Thymus (tissue), 14 donors: ENCODE measurements at places on chromosomes 12 and 14. TPM values are rescaled to one million over a fixed set of nuclear protein-coding genes. Genes with fewer than 3 reads are reported as not detected.

Gene RPS26
- polyA plus RNA-seq: 2,654 TPM

DNA sequence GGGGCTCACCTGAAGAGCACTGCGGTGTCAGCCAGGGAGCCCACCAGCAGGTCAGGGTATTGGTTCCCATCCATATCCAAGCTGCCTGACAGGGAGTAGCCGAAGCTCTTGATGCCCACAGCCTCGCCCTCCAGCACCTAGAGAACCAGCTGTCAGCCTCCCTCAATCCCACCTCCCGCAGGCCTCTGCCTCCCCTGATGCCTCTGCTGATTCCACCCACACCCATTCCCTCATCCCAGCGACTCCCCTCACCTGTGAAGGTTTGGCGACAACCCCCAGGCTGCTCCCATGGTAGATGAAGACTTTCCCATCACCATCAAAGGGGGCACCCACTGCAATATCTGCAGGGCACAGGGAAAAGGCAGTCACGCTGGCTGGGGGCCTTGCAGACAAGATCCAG is 10.0 kb downstream of the ITGA7 start:
- H3K27me3 ChIP-seq: peaks cover 4% of the 10 kb centered on the region
- H3K36me3 ChIP-seq: no peaks in the 10 kb centered on the region
- no peak overlapping the region for H3K27ac ChIP-seq

Gene KRT73
- 1.9 TPM for polyA plus RNA-seq

DNA sequence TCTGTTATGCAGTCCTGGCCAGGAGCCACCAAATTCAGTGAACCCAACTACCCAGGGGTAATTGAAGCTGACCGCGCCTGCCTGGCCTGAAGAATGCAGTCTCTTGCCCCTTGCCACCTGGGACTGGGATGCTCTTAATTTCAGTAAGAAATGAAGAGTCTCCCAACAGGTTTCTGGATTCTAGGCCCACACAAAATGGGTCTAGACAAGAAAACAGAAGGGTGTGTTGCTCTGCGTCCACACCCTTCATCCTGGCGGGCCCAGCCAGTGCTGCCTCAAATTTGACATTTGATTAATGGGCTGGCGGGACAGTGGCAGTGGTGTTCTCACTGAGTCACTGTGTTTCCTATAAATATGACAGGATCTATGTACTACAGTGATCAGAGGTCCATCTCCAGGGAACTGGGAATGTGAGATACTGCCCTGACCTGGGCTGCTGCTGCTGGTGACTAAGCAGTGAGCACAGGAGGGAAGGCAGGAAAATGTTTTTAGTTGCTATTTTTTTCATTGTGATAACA is 6.5 kb downstream of the TMEM253 start:
- DNase-seq: no peak
- no peaks in the 10 kb centered on the region for H3K27me3 ChIP-seq
- H3K4me1 ChIP-seq: peaks cover 30% of the 10 kb centered on the region
- H3K4me3 ChIP-seq: no peak overlapping the region
- no peak overlapping the region for H3K27ac ChIP-seq
- H3K36me3 ChIP-seq: no peaks in the 10 kb centered on the region

GRCh38 chr12:54432815-54433164 is 13.7 kb upstream of the ITGA5 start:
- DNase-seq: no peak
- H3K27me3 ChIP-seq: no peaks in the 10 kb centered on the region
- H3K4me3 ChIP-seq: no peak overlapping the region
- no peaks in the 10 kb centered on the region for H3K4me1 ChIP-seq

DNA sequence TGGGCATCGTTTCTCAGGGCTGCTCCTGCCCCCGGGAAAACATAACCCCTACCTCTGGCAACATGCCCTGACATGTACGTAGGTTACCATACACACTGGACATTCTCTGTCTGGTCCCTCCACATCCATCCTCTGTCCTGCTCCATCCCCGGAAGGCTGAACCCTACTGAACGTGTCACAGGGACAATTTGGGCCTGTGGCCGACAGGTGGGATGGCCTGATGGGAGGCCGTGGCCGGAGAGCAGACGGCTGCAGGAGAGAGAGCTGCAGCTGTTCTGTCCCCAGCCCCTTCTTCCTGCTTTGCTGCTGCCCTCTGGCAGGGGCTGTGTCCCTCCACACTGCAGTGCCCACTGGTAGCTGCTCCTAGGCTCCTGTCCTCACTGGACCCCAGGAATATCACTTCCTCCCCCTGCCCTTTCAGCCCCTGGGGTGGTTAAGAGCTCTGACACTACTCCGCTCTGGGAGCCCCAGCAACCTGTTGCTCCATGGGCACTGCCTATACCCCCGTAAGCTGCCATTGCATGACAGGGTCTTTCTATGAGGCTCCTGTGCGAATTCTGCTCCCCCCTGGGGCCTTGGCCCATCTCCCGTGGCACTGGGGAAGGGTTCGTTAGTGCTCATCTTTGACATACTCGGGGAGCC is 125.6 kb downstream of the RBM19 start:
- no peak overlapping the region for H3K27ac ChIP-seq
- peaks cover 11% of the 10 kb centered on the region for H3K36me3 ChIP-seq
- H3K4me3 ChIP-seq: no peak overlapping the region
- H3K4me1 ChIP-seq: peaks cover 5% of the 10 kb centered on the region

GRCh38 chr14:35220920-35221319 is 71.3 kb upstream of the PSMA6 start:
- no peak for DNase-seq
- no peaks in the 10 kb centered on the region for H3K4me1 ChIP-seq
- H3K36me3 ChIP-seq: peaks cover 9% of the 10 kb centered on the region
- H3K27me3 ChIP-seq: no peaks in the 10 kb centered on the region
- H3K4me3 ChIP-seq: no peak overlapping the region
- H3K27ac ChIP-seq: no peak overlapping the region

Gene POTEG
- polyA plus RNA-seq: 0.02 TPM

DNA sequence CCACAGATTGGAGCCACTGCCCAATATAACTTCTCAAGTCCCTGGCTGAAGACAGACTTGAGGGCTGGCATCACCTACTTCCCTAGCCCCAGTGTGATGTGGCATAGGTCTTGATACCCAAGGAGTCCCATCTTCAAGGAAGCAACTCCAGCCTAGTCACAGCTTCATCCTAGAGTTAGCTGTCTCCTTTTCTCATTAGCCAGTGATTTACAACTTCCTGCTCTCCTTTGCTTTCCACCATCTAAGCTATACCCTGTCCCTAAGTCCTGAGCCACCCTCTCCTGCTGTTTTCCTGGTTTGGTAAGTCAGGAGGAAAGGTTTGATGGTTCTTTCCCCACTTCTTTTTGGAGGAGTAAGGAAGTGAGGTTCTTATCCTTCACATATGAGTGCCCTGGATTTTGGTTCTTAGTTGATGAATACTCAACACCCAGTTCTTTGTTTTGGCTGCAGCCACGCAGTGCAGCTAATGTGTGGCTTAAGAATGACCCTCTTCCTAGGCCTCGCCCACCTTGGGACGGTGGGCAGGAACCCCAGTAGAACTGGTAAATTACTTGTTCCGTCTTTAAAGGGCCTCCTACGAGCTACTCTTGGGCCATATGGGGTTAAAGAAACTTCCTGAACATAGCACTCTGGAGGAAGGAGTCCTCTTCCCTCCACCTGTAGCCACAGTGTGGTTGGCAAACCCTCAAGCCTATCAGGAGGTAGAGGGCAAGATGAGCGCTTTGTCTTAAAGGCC is 3.9 kb upstream of the GPX2 start:
- H3K27ac ChIP-seq: no peak overlapping the region
- DNase-seq: no peak
- H3K4me1 ChIP-seq: peaks cover 19% of the 10 kb centered on the region
- peaks cover 57% of the 10 kb centered on the region for H3K36me3 ChIP-seq
- H3K4me3 ChIP-seq: no peak overlapping the region

GRCh38 chr12:107152315-107152714 is 59.0 kb upstream of the CRY1 start:
- DNase-seq: no peak
- H3K27me3 ChIP-seq: no peaks in the 10 kb centered on the region
- no peaks in the 10 kb centered on the region for H3K36me3 ChIP-seq
- H3K4me3 ChIP-seq: no peak overlapping the region
- H3K4me1 ChIP-seq: no peaks in the 10 kb centered on the region

Gene ANKS1B
- polyA plus RNA-seq: 3.5 TPM

- DNase-seq: no peak
- no peak overlapping the region for H3K4me3 ChIP-seq
- H3K4me1 ChIP-seq: no peaks in the 10 kb centered on the region
- no peaks in the 10 kb centered on the region for H3K36me3 ChIP-seq
- no peak overlapping the region for H3K27ac ChIP-seq
- no peaks in the 10 kb centered on the region for H3K27me3 ChIP-seq
Measured at GRCh38 chr14:92932448-92933395, 9.8 kb downstream of the CHGA start.

DNA sequence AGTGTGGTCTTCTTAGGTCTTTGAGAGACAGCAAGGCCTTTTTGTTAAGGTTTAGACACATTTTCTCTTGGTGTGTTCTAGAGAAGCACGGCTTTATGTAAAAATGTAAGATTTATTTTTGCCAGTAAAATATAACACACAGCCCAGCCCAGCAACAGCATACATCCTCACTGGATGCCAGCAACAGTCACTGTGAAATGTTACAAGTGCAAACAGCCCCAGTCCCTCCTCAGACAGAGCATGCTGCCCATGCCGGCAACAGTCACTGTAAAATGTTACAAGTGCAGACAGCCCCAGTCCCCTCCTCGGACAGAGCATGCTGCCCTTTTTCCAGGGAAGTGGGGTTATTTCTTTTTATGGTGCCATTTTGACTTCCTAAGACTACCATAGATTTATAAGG is 207.6 kb downstream of the CHST11 start:
- H3K4me3 ChIP-seq: no peak overlapping the region

DNA sequence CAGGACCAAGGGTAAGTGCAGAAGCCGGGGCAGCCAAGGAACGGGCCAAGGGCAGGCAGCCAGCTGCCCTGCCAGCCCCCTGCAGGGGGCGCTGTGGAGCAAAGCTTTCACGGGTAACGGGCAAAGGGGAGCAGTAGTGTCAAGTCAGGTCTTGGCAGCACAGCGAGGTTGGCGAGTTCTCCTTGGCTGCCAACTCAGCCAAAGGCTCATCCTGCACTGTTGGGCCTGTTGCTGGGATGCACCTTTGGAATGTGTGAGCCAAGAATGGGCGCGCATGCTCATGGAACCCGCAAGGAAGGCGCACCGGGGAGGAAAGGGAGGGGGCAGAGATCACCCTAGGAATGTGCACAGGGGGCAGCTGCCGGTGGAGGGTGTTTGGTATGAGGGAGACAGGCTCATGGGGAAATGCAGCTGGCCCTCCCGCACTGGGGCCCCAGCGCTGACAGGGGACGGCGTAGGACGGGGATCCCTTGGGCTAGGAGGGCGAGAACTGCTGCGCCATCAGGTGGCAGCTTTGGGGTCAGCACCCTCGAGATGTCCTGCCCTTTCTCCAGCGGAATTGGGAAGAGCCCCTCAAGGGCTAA is 138.0 kb downstream of the ASCL4 start:
- DNase-seq: peak; percentile 48
- no peaks in the 10 kb centered on the region for H3K4me1 ChIP-seq
- H3K27ac ChIP-seq: no peak overlapping the region
- H3K4me3 ChIP-seq: no peak overlapping the region
- peaks cover 11% of the 10 kb centered on the region for H3K27me3 ChIP-seq

DNA sequence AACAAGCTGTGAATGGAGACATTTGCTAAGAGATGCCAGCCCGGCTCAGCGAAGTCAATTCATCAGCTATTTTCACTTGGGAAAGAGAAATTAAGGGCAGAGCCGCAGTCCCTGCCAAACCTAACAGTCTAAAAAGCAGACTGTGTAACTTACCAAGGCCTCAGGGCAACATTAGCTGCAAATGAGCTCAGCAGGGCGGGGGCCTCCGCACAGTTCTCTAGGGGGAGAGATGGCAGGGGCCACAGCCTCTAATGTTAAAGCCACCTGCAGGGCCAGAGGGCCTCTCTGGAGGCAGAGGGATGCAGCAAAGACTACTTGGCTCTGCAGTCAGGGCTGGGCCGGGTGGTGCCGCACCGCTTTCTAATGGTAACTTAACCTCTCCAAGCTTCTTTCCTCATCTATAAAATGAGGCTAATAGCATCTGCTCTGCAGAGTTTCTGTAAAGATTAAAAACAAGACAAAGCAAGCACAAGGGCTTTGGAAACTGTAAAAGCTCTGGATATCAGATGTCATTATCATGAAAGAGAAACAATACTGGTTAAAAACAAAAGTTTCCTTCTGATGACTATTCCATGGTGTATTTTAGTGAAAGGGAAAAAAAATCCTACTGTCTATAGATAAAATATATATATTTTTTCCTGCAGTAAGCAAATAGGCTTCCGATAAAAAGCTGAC is 13.4 kb upstream of the GPRC5A start:
- no peaks in the 10 kb centered on the region for H3K4me1 ChIP-seq
- H3K27ac ChIP-seq: no peak overlapping the region
- no peak overlapping the region for H3K4me3 ChIP-seq
- H3K36me3 ChIP-seq: no peaks in the 10 kb centered on the region

DNA sequence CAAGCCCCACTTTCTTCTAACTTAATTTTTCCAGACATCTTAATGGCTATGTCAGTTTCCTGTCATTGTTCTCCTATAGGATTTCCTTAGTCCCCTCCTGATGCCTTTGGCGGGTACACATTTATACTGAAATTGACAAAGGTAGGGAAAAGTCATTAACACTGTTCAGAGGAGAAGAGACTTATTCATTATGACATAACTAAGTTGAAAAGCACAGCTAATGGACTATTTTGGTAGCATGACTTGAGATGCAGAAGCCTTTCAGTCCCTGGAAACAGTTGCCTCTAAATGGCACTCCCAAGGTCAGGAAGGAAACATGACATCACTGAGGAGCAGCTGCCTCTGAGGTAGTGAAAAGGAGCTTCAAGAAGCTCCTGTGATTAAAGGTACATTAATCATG is 317.5 kb upstream of the KITLG start:
- H3K4me3 ChIP-seq: no peak overlapping the region
- DNase-seq: no peak
- H3K4me1 ChIP-seq: no peaks in the 10 kb centered on the region
- no peaks in the 10 kb centered on the region for H3K27me3 ChIP-seq
- no peak overlapping the region for H3K27ac ChIP-seq

DNA sequence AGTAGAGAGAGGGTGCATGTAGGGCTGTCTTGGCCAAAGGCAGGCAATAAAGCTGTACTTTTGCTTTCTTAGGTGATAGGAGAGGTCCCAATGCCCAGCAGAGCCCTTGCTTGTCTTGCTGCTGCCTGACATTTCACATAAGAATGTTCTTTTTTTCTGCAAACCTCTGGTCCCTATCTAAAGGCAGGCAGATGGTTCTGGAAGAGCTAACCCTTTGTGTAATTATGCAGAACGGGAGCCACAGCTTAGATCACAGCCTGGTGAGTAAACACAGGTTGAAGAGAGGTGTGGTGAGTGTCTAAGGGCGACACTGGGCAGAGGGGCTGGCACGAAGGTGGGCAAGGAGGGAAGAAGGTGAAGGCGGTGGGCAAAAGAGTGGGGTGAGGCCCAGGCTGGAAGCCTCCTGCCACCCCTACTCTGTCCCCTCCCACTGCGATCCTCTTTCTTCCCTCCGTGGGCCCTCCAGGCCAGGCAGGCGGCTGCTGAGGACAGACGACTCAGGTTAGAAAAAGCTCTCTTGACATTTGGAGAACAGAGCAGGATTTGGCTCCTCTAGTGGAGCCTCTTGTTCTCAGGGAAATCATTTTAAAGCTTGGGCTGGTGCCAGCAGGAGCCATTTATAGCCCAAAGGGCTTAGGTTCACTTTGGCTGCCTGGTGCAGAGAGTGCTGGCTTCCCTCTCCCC is 42.8 kb downstream of the PRMT8 start:
- DNase-seq: no peak
- peaks cover 9% of the 10 kb centered on the region for H3K27me3 ChIP-seq
- no peaks in the 10 kb centered on the region for H3K36me3 ChIP-seq
- no peaks in the 10 kb centered on the region for H3K4me1 ChIP-seq
- no peak overlapping the region for H3K4me3 ChIP-seq

GRCh38 chr12:49842519-49843352 is at the start of gene BCDIN3D:
TSS of gene BCDIN3D (minus strand) at chr12:49843106. CDS start at chr12:49843087, 19 bp downstream.
- DNase-seq: peak; percentile 93
- no peaks in the 10 kb centered on the region for H3K27me3 ChIP-seq
- H3K36me3 ChIP-seq: no peaks in the 10 kb centered on the region
- peaks cover 7% of the 10 kb centered on the region for H3K4me1 ChIP-seq
